ENCODE measurements at places on chromosomes 12 and 14. TPM values are rescaled to one million over a fixed set of nuclear protein-coding genes. Genes with fewer than 3 reads are reported as not detected.
A peak's percentile ranks its signal among the peaks of the same experiment; 100 is the strongest.

MSI1 gene
- 0.22 TPM for total RNA-seq

MGP gene
- not detected for total RNA-seq

PHC1 gene
- 18.5 TPM for total RNA-seq

OR6S1 gene
- total RNA-seq: not detected

CLEC12A gene
- not detected for total RNA-seq

SAMD15 gene
- total RNA-seq: 1.0 TPM

DNA sequence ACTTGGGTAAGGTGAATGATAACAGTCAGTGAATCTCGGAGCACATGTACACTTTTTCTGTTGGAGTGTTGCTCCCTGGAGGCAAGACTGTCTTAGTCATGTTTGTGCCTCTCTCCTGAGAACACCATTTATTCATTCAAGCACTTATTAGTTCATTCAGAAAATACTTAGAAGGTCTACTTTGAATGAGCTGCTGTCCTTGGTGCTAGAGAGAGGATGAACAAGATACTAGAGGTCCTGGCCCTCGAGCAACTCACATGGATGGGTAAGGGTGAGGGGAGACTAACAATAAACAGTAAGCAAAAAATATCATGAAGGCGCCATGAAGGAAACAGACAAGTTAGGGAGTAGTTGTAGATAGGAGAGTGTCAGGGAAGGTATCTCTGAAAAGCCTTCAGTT, 17.1 kb upstream of the SAMD4A start:
- H3K27me3 ChIP-seq: no peaks in the 10 kb centered on the region
- no peaks in the 10 kb centered on the region for H3K36me3 ChIP-seq
- no peak overlapping the region for H3K27ac ChIP-seq
- no peaks in the 10 kb centered on the region for H3K4me1 ChIP-seq
- H3K4me3 ChIP-seq: no peak overlapping the region

- no peaks in the 10 kb centered on the region for H3K27me3 ChIP-seq
- no peak overlapping the region for H3K4me3 ChIP-seq
- no peaks in the 10 kb centered on the region for H3K36me3 ChIP-seq
- H3K4me1 ChIP-seq: no peaks in the 10 kb centered on the region
These were observed 792.3 kb downstream of the TMEM121 start for GRCh38 chr14:106318700-106319099.

GRCh38 chr12:102879-103168, 36.3 kb downstream of the IQSEC3 start:
- DNase-seq: no peak
- H3K36me3 ChIP-seq: no peaks in the 10 kb centered on the region
- H3K4me1 ChIP-seq: peaks cover 7% of the 10 kb centered on the region
- no peak overlapping the region for H3K4me3 ChIP-seq
- H3K27ac ChIP-seq: no peak overlapping the region

DNA sequence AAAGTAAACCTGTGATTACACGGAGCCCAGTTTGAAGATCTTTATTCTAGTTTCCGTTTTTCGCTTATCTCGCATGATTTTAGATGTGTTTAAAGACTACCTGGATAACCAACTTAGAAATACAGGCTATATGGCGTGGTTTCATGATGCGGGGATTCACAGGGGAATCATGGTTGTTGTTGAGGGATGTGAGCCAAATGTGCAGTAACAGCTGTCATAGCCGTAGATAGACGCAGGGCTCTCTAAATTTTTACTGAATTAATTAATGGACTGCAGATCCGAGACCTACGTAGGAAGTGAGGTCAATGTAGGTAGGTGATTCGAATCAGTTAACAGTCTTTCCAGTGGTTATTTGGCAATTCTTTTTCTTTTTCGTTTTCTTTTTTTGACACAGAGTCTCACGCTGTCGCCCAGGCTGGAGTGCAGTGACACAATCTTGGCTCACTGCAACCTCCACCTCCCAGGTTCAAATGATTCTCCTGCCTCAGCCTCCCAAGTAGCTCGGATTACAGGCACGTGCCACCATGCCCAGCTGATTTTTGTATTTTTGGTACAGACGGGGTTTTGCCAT, 144.9 kb upstream of the AMIGO2 start:
- no peak for DNase-seq
- peaks cover 23% of the 10 kb centered on the region for H3K36me3 ChIP-seq
- H3K27me3 ChIP-seq: no peaks in the 10 kb centered on the region
- no peak overlapping the region for H3K27ac ChIP-seq
- H3K4me1 ChIP-seq: peaks cover 81% of the 10 kb centered on the region

GRCh38 chr12:49967777-49968250, 4.9 kb upstream of the AQP6 start:
- H3K27ac ChIP-seq: no peak overlapping the region
- peaks cover 5% of the 10 kb centered on the region for H3K4me1 ChIP-seq
- H3K4me3 ChIP-seq: peak overlapping the region; percentile 1
- H3K27me3 ChIP-seq: peaks cover 25% of the 10 kb centered on the region
- no peaks in the 10 kb centered on the region for H3K36me3 ChIP-seq
- no peak for DNase-seq

DNA sequence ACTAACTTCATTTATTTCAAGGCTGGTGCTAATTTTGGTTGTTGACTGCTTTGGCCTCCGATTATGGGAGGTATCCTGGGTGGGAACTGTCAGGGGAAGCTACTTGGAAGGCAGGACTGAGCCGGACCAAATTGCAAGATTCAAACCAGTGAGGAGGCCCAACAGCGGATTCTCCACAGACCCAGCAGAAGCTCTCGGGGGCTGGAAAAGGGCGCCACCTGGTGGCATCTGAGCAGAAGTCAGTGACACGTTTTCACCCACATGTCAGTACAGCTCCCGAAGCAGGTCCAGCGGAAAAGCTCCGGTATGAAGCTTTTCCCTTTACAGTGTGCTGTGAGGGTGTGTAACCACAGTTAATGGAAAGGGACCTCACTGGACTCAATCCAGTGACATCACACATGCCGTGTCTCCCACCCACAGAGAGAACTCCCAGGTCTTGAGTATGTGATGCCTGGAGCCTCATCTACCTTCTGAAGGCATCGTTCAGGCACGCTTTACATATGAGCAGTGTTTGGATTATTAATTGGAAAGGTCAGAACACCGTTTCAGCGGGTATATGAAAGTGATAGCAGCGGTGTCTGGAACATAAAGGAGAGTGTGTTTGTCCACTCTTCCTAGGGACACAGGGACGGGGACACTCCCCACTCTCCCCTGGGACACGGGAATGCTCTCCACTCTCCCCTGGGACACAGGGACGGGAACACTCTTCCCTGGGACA, 3.6 kb upstream of the P2RX2 start:
- no peak overlapping the region for H3K27ac ChIP-seq
- H3K4me3 ChIP-seq: no peak overlapping the region
- H3K4me1 ChIP-seq: no peaks in the 10 kb centered on the region
- H3K36me3 ChIP-seq: no peaks in the 10 kb centered on the region
- DNase-seq: peak; percentile 84
- peaks cover 17% of the 10 kb centered on the region for H3K27me3 ChIP-seq

DNA sequence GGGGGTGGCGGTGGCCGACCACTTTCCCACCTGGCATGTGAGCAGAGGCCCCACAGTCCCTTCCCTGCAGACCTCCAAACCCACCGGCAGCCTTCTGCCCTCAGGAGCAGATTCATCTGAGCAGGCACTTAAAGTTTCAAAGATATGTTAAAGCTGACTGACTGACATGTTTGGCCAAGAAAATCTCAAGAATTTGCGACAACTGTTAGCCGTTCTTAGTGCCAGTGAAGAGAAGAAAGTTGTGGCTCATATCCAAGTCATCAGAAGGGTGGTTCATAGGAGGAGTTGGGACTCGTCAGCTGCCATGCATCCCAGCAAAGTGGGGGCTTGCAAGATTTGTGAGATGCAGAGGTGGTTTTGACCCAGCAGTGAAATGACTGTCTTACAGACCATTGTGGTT, 27.2 kb downstream of the ELK3 start:
- no peaks in the 10 kb centered on the region for H3K4me1 ChIP-seq
- DNase-seq: no peak
- no peaks in the 10 kb centered on the region for H3K27me3 ChIP-seq

DNA sequence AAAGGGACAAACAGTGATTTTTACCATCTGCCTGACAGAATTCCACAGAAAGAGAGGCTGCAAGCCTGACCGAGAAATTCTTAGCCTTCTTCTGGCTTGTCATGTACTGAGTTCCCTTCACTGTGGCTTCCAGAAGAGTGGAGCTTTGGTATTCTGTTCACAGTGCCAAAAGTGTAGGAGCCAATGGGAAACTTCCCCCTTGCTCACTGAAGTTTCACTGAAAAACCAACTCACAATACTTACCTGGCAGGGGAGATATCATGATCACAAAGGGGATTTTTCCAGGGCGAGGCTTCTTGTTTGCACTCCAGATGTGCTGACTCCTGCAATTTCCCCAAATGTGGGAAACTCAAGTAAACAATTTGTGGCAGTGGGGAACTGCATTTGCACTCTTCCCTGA, 31.7 kb upstream of the MMP19 start:
- H3K36me3 ChIP-seq: no peaks in the 10 kb centered on the region
- no peaks in the 10 kb centered on the region for H3K27me3 ChIP-seq
- no peaks in the 10 kb centered on the region for H3K4me1 ChIP-seq
- H3K4me3 ChIP-seq: no peak overlapping the region
- H3K27ac ChIP-seq: no peak overlapping the region

- H3K27ac ChIP-seq: no peak overlapping the region
- H3K36me3 ChIP-seq: no peaks in the 10 kb centered on the region
- no peak overlapping the region for H3K4me3 ChIP-seq
- peaks cover 21% of the 10 kb centered on the region for H3K4me1 ChIP-seq
- H3K27me3 ChIP-seq: no peaks in the 10 kb centered on the region
These were observed 92.3 kb downstream of the FOXN3 start for GRCh38 chr14:89324501-89325298.

DNA sequence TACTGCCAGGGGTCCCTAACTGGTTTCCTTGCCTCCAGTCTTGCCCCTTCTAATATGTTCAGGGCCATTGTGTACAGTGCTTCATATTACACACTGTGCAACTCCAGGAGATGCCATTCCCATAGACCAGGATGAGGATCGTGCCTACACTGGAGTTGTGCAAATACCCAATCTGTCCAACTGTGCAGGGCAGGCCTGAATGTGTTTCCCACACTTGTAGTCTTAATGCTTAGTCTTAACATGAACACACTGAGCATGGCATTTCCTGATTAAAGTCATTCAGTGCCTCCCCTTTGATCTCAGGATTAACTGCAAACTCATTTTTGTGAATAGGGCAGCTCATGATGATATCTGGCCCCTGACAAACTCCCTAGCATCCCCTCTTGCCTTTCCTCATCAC, 165.5 kb downstream of the TTC8 start:
- DNase-seq: no peak
- H3K4me1 ChIP-seq: no peaks in the 10 kb centered on the region
- peaks cover 9% of the 10 kb centered on the region for H3K27me3 ChIP-seq
- H3K27ac ChIP-seq: no peak overlapping the region
- H3K4me3 ChIP-seq: no peak overlapping the region
- no peaks in the 10 kb centered on the region for H3K36me3 ChIP-seq

- H3K4me3 ChIP-seq: no peak overlapping the region
- no peak for DNase-seq
- no peak overlapping the region for H3K27ac ChIP-seq
- no peaks in the 10 kb centered on the region for H3K4me1 ChIP-seq
These were observed 6.9 kb upstream of the PTCSC3 start for GRCh38 chr14:36183402-36183801.

GRCh38 chr12:57619434-57620244, 8.4 kb downstream of the ARHGEF25 start:
- no peak overlapping the region for H3K4me3 ChIP-seq
- peaks cover 58% of the 10 kb centered on the region for H3K27me3 ChIP-seq
- peaks cover 30% of the 10 kb centered on the region for H3K4me1 ChIP-seq
- no peaks in the 10 kb centered on the region for H3K36me3 ChIP-seq
- DNase-seq: no peak

DNA sequence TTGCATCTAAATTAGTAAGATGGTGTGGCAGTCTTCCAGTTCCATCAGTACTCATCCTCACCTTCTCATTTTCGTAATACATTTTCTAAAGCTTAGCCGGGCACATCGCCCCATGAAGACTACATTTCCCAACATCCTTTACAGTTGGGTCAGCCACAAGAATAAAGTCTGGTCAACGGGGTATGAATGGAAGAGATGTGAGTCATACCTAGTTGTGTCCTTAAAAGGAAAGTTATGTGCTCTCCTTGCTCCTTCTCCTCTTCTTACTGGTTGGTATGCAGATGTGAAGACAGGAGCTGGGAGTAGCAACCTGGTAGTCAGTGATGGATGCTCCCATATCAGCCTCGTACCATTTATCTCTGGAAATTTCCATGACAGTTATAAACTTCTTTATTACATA, 35.9 kb upstream of the EGLN3 start:
- DNase-seq: no peak
- H3K27ac ChIP-seq: no peak overlapping the region
- H3K27me3 ChIP-seq: no peaks in the 10 kb centered on the region
- H3K4me3 ChIP-seq: no peak overlapping the region

GRCh38 chr14:68594737-68595380, 198.0 kb downstream of the ZFP36L1 start:
- DNase-seq: no peak
- no peaks in the 10 kb centered on the region for H3K36me3 ChIP-seq
- H3K27me3 ChIP-seq: no peaks in the 10 kb centered on the region

GRCh38 chr12:111304642-111305071, 64.2 kb downstream of the PHETA1 start:
- H3K36me3 ChIP-seq: no peaks in the 10 kb centered on the region
- H3K4me1 ChIP-seq: no peaks in the 10 kb centered on the region
- H3K27me3 ChIP-seq: no peaks in the 10 kb centered on the region
- DNase-seq: no peak

DNA sequence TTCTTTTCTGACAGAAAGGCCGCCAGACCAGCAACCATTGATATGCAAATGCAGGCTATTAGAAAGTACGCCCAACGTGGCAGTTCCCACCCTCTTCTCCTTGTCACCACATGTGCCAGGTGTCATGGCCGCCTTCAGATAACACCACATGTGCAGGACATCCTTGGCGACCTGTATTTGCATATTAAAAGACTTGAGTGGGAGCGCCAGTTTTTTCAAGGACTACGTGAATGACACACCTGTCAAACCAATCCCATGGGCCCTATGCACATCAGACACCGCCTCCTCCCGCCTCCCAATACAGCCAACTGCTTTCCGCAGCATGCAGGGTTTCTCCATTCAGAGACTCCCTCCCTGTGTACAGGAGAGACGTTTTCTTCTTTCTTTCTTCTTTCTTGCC, 318.6 kb upstream of the FAR2 start:
- H3K27ac ChIP-seq: no peak overlapping the region
- no peak for DNase-seq
- H3K27me3 ChIP-seq: no peaks in the 10 kb centered on the region
- no peak overlapping the region for H3K4me3 ChIP-seq

- DNase-seq: no peak
- no peaks in the 10 kb centered on the region for H3K4me1 ChIP-seq
- no peaks in the 10 kb centered on the region for H3K27me3 ChIP-seq
- H3K27ac ChIP-seq: no peak overlapping the region
These were observed 901.4 kb downstream of the AACS start for GRCh38 chr12:125966641-125967040.

GRCh38 chr14:44613061-44613712, 106.1 kb upstream of the FSCB start:
- no peaks in the 10 kb centered on the region for H3K27me3 ChIP-seq

DNA sequence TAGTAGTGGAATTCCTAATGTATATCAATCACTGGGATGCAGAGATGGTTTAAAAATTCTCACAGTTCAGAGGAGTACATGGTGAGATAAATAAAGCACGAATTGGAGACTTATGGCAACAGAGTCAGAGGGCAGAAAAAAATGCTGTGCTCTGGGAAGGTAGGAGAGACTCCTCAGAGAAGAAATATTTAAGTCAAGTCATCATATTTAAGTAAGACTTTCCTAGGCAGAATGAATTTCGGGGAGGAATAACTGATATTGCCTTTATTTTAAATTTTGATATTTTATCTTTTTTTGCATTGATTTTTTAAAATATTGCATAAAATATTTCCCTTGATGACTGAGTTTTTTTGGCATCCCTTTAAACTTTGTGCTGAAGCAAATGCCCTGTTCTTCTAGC, 67.4 kb downstream of the OTOGL start:
- no peaks in the 10 kb centered on the region for H3K4me1 ChIP-seq
- DNase-seq: no peak
- no peaks in the 10 kb centered on the region for H3K36me3 ChIP-seq
- H3K27me3 ChIP-seq: no peaks in the 10 kb centered on the region
